ENCODE measurements at places on chromosomes 6 and 20.

DNA sequence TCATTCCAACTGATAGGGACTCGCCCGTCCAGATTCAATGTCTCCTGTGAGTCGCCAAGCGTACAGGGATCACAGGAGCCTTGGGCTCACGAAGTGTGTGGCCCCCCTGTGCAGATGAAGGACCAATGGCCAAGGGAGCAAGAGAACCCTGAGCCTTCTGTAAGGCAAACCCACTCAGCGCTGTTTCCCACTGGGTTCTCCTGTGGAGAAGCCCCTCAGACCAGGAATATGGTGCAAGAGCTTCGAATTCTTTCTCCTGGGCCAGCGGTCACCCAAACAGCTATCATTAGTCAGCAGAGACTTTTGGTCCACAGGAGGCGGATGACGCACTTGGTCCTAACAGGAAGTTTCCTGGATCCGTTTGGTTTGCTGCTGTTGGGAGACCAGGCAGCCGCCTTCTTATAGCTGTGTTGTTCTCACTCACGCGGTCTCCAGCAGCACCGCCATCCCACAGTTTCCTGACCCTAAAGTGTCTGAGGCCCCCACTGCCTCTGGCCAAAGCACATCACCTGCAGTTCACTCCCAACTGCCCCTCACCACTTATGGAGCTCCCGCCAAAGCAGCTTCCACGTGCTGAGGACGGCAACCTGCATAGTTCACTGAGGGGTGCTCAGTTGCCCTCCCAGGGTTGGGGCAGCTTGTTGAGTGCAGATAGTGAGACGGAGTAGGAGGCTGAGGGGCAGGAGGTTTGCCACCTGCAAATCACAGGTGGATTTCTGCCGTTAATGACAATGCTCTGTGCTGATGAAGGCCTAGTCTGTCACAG is 268.6 kb downstream of the ERMARD start:
- no peak for DNase-seq

GRCh38 chr6:77876300-77876699 is 223.5 kb downstream of the MEI4 start:
- no peak for DNase-seq

DNA sequence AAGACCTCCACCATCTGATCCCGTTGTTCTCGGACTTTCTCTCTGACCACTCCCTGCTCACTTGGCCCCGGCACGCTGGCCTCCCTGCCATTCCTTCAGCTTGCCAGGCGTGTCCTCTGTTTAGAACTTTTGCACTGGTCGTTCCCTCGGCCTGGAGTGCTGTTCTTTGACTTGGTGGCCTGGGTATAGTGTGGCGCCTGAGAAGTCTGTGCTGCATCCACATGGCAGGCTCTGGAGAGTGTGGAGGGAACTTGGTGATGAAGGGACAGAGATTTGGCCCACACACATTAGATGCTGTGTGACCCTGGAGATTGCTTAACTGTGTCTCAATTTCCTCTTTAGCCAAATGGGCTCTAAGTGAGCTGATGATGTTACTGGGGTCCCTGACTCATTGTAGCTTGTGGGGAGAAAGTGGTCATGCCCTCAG is 13.0 kb upstream of the TGM2 start:
- DNase-seq, result no peak

GRCh38 chr6:136228814-136229213 is 21.3 kb downstream of the MTFR2 start:
- DNase-seq, result no peak

- no peak for DNase-seq
Measured at GRCh38 chr6:34056305-34057108, 89.4 kb downstream of the GRM4 start.
